ENCODE measurements at places on chromosomes 6 and 20.

DNA sequence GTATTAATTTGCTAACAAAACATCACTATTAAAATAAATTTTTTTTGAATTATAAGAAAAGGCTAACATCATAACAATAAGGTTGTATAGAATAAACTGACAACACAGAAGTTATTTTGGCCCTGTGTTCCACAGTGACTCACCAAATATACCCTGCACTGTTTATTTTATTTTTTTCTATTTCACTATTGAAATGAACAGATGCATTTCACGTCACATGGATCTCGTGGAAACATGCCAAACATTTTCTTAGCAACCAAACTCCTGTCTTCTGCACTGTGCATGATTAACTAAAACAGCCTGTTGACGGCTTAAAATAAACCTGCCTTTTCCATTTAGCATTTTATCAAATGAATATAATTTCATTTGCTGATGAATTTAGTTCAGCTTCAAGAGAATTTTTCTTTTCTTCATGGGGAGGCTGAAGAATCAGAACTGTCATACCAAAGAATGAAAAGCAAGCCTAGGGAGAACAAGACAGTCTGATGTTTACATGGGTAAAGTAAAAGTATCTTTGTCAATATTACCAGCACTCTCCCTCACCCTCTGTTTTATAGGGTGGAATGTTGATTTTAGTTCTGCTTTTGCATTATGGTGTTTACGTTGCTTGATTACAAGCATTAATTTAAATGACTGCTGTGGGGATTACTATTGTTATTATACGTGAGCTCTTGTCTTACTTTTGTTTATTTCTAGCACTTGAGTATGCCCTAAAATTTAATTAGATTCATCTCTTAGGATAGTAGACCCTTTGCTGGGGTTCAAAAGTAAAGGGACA lies 115.3 kb downstream of the LCA5 start:
- no peak for DNase-seq

DNA sequence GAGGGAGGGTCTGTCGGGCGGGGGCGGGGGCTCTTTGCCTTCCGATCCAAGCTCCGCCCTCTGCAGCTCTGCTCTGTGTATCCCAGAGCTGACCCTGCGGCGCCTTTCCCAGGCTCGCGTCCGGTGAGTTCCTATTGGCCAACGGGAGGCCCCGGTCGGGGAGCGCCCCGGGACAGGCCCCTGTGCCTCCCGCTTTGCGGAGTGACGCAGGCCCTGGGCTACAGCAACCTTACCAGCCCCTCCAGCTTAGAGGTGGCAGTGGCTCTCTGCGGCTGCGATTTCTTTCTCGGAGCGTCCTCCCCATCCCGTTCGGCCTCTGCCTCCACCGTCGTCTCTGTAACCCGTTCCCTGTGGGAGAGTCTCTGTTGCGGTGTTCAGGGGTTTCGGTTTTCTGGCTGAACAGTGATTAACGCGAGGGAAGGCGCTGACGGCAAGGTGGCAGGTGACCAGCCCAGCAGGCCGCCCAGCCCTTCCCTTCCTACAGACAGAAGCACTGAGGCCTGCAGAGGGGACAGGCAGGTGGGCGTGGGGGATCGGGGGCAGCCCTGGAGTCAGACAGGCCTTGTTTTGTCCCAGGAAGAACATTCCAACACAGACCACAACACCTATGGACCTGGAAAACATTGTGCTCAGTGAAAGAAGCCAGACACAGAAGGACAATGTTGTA lies 18.1 kb upstream of the CEBPB start:
- no peak for DNase-seq

DNA sequence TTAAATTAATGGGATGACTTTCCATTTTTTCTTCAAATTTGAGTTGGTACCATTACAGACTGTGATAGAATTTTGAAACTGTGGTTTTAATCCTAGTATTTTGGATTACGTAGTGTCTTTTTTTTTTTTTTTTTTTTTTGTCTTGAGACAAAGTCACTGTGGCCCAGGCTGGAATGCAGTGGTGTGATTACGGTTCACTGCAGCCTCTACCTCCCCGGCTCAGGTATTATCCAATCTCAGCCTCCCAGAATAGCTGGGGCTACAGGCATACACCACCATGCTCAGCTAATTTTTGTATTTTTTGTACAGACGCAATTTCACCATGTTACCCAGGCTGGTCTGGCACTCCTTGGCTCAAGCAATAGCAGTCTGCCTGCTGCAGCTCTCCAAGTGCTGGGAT lies 87.1 kb downstream of the SOX4 start:
- no peak for DNase-seq

DNA sequence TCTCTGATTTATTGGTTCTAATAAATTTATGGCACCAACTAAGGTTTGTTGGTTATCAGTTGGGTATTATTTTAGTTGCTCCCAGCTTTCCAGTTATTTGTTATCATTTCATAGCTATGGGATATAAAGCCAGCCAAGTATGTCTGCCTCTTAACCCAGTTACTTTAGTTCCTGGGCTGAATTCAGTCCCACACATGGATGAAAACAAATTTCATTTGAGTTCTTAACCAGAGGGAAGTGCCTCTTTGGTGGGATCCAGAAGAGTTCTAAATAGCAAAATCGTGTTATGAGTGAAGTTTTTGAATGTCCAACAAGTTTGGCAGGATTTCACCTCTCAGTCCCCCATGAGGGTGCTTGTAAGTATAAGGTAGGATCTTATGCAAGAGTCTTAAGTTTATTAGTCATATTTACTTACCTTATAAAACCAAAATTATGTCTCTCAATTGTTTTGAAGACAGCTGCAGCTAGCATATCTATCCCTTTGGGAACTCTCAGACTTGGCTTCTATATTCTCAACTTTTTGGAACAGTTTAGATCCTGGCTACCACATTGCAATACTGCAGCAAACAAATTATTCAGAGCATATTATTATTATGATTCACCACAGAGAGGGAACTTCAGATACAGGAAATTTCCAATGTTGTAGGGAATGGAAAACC lies 683.6 kb downstream of the BCKDHB start:
- no peak for DNase-seq

- DNase-seq: no peak
Observed at GRCh38 chr6:50819466-50819903, 814 bp downstream of the TFAP2B start.

- DNase-seq: no peak
Observed at GRCh38 chr20:4108495-4109306, 93.3 kb upstream of the RNF24 start.

- DNase-seq: no peak
Observed at GRCh38 chr6:98775205-98775604, 59.2 kb upstream of the POU3F2 start.

DNA sequence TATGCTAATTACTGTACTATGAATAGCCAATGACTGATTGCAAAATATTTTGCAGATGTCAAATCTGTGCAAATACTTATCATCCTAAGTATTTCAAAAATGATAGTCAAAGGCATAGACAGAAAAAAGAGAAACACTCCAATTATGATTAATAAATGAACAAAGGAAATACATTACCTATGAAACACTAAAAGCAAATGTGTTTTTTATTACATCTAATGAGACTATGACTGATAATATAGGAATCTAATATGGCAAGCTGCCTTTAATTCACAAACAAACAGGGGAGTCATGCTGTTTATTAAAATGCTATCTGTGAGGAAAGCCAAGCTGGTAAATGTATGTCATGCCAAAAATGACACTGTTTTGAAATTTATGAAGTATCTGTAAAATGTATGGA lies 713.2 kb upstream of the NRSN1 start:
- no peak for DNase-seq

DNA sequence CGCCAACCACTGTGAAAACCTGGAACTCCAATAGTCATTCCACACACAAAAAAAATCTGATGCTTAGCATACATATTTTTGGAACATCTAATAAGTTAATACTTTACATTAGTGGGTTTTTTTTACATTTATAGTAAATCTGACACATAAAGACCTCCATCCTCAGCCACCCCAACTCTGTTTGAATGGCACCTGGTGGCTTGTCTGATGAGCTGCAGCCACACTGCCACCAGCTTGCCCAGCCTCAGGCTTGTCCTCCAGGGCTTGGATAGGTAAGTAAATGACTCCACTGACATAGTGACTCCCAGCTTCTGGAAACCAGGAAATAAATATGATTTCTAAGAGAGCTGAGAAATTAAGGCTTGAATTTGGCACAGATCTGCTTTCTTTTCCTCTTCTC lies 71.5 kb downstream of the ZNF133 start:
- DNase-seq: no peak

DNA sequence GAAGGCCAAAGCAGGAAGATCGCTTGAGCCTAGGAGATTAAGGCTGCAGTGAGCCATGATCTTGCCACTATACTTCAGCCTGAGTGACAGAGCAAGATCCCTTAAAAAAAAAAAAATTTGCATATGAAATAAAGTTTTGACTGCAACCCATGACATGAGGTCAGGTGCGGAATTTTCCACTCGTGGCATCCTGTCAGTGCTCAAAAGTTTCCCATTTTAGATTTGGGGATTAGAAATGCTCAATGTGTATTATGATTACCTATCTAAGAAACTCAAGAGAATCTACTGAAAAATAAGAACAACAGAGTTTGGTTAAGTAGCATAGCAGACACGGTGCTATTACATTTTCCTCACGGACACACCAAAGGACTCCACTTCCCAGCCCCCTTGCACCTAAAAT lies 11.7 kb downstream of the SLC23A2 start:
- DNase-seq: no peak

GRCh38 chr6:155561257-155561965 lies 105.8 kb upstream of the NOX3 start:
- no peak for DNase-seq

DNA sequence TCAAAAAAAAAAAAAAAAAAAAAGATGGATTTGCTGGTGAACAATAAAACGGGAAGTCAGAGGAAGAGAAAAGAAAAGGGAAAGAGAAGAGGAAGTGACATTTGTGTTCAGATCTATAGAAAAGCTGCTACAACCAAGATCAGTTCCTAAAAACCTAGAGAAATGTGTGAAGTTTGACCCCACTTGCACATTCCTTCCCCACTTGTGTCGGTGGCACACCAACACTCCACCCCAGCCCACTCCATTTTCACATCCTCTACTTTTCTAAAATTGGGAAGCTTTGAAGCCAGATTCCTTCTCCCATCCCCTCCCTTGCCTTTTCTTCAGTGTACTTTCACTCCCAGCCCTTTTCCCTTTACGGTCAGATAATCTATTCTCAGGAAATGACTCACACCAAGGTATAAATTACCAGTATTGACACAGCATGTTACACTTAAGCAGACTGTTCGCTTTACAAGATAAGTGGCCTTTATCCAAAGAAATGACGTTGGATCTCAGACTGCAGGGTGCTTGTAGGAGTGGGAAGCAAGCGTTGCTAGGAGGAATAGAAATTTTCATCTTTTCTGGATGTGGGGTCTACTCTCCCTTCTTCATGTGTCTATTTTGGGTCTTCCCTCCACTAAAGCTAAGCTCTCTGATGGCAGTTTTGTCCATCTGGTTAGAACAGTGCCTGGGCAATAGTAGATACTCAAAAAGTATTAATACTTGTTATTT lies 92.5 kb upstream of the ADGRF1 start:
- no peak for DNase-seq

GRCh38 chr20:61619751-61620150 lies 367.7 kb downstream of the CDH4 start:
- no peak for DNase-seq

DNA sequence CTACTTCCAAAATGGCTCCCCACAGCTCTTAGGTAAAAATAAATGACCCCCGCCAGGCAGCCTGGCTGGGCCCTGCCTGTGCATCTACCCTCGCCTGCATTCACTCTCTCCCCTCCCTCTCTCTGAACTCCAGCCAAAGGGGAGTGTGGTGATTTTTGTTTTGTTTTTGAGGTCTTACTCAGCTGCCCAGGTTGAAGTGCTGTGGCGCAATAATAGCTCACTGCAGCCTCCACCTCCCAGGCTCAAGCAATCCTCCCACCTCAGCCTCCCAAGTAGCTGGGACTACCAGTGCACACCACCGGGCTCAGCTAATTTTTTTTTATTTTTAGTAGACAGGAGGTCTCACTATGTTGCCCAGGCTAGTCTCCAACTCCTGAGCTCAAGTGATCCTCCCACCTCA lies 15.8 kb downstream of the NFATC2 start:
- DNase-seq: no peak

GRCh38 chr6:43170417-43170930 lies 595 bp upstream of the SRF start:
- DNase-seq: no peak

- DNase-seq: no peak
Observed at GRCh38 chr20:41483553-41483930, 116.9 kb upstream of the EMILIN3 start.

- DNase-seq: no peak
Observed at GRCh38 chr6:132063738-132064137, 112.6 kb upstream of the CCN2 start.

DNA sequence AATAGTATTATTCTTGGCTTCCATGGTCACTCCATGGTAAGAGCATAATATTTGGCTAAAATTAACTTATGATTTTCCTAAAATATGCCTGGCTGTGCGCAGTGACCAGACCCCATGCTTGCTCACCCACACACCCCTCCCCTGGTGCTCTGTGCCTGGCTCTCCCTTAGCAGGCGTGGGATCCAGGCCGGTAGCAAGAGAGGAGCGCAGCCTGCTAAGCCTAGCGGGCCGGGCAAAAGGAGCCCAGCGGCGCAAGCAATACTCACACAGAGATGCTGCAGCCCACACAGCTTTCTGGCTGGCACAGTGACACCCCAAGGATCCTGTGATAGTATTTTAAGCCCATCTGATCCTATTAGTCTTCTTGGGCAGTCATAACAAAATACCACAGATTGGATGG lies 79.8 kb upstream of the EYS start:
- DNase-seq: no peak

- no peak for DNase-seq
Observed at GRCh38 chr20:50313827-50314677, 123.4 kb downstream of the CEBPB start.

DNA sequence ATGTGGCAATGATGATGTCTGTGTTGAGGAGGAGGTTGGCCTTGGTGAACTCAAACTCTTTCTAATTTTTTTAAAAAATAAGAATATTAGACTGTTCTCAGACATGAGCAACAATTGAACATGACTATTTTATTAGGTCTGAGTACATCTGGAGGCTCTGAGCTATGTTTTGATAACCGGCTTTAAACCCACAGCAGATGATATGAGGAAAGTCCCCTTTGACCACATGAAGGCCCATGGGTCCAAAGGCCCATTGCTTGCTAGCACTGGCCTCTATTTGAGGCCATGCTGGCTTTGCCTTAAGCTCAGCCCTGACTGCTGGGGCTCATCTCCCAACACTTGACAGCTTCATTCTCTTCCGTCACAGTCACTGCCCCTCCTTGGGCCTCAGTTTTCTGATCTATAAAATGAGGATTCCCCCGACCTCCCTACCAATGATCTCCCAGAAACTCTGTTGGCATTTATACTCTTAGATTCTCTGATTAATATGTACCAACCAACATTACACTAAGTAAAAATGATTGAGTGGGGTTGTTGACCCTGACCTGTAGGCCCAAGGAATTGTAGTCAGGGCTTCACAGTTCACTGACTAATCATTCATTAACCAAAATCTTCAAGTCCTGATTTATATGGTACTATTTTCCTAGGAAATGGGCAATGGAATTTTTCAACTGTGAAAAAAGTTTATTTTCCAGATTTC lies 23.9 kb upstream of the TINAG start:
- no peak for DNase-seq

Measured in cerebellar nuclear complex (tissue), 1 donor.